PC-9 (cell line): ENCODE measurements at places on chromosomes 3 and 15. TPM values are rescaled to one million over a fixed set of nuclear protein-coding genes. Genes with fewer than 3 reads are reported as not detected.
A peak's percentile ranks its signal among the peaks of the same experiment; 100 is the strongest.

The XCR1 gene
- 0.13 and 0.18 TPM in 2 replicates for total RNA-seq

The THAP10 gene
- 4.2 and 5.5 TPM in 2 replicates for total RNA-seq

The GABRA5 gene
- total RNA-seq = not detected in 2 replicates

The IL17RB gene
- total RNA-seq = not detected in 2 replicates

DNA sequence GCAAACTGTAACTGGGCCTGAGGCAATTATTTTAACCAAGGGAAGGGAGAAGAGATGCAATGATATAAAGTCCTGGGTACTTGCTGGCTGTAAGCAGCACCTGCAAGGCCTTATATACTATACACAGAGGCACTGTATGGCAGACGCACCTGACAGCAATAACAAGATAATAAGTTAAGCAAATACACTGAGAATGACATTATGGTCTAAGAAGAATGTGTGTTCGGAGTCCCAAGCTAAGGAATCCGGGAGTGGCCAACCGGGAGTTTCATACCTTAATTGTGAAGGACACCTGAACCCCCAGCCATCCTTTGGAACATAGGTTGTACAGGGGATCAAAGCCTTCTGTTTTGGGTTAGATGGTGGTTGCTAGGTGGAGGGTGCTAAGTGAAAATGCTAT is 13.7 kb downstream of the FAM240A start:
- H3K4me3 ChIP-seq = no peak overlapping the region
- no peak overlapping the region for H3K27ac ChIP-seq
- no peaks in the 10 kb centered on the region for H3K36me3 ChIP-seq
- DNase-seq = no peak
- no peaks in the 10 kb centered on the region for H3K4me1 ChIP-seq

DNA sequence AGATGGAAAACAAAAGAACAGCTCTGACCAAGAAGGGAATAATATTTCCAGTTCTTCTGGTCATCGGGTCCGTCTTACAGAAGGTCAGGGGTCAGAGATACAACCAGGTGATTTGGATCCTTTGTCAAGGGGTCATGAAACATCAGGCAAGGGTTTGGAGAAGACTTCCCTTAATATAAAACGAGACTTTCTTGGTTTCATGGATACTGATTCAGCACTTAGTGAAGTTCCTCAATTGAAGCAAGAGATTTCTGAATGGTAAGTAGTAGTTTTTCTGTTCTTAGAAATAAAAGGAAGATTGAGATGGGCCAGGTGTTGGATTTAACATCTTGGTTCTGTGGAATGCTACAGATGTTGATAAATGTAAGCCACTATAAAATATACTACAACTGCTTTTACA is 9.5 kb downstream of the MGA start:
- H3K4me1 ChIP-seq = no peaks in the 10 kb centered on the region
- H3K36me3 ChIP-seq = peaks cover 15% of the 10 kb centered on the region
- no peak for DNase-seq
- no peak overlapping the region for H3K4me3 ChIP-seq
- no peaks in the 10 kb centered on the region for H3K27me3 ChIP-seq
- no peak overlapping the region for H3K27ac ChIP-seq

DNA sequence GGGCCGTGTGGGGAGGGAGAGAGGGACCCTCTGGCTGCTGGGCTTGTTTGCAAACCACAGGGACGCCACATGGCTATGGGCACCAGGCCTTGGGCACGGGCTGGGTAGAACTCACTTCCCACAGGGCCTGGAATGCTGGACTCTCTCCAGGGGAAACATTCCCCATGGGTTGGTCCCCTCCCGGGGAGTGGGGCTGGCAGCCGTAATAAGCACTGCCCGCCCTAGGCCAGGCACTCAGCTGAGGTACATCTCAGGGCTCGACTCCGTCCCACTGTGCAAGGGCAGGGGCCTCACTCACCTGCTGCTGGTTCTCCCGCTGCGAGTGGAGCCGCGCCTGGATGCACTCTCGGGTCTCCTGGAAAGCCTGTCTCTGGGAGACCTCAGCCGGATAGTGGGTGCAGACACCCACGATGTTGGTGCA is 96.7 kb downstream of the ADCY5 start:
- DNase-seq = no peak
- H3K27me3 ChIP-seq = no peaks in the 10 kb centered on the region
- no peak overlapping the region for H3K27ac ChIP-seq
- H3K36me3 ChIP-seq = no peaks in the 10 kb centered on the region
- no peak overlapping the region for H3K4me3 ChIP-seq

DNA sequence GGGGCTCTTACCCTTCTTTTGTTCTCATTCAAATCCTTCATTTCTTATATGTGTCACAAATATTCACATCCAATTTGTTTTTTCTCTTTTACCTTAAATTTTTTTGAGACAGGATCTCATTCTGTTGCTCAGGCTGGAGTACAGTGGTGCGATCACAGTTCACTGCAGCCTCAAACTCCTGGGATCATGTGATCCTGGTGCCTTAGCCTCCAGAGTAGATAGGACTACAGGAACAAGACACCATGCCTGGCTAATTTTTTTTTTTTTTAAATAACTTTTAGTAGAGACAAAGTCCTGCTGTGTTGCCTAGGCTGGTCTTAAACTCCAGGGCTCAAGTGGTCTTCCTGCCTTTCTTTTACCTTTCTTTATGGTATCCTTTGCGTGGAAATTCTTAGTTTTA is 66.5 kb downstream of the POLR2M start:
- no peak overlapping the region for H3K4me3 ChIP-seq
- H3K4me1 ChIP-seq = no peaks in the 10 kb centered on the region
- no peaks in the 10 kb centered on the region for H3K36me3 ChIP-seq
- H3K27me3 ChIP-seq = no peaks in the 10 kb centered on the region
- DNase-seq = no peak

- H3K4me3 ChIP-seq = no peak overlapping the region
- H3K27ac ChIP-seq = no peak overlapping the region
- no peaks in the 10 kb centered on the region for H3K27me3 ChIP-seq
- H3K36me3 ChIP-seq = no peaks in the 10 kb centered on the region
- DNase-seq = no peak
Observed at GRCh38 chr3:29892976-29893554, 612.2 kb downstream of the RBMS3 start.

DNA sequence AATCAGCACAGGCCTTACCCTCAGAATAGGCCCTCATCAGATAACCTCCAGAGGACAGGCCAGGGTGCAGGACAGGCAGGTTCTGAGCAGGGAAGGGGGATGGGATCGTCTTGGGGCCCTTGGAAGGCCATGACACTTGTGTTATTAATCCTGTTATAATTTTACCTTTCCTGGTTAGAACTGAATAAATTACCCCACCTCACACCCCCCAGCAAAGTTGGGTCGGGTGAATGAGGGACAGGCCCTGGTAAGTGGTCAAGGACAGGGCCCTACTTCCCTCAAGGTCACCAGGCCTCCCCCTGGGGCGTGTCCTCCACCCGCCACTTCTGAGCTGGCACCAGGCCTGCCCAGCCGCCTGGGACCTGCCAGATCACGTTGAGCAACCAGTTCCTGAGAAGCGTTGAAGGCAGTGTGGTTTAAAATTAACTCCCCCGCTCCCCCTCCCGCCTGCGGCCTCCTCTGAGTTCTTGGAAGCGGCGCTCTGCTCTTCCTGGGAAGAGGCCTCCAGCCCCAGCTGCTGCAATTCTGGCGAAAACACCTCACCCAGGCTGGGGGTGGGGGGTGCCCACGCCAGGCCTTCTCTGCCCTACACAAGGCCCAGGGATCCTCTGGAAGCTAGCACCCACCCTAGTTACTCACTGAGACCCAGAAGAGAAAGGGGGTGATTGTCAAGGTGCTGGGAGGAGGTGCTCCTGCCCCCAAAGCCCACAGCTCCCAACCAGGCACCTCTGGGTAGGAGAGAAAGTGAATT is 10.6 kb downstream of the CISH start:
- H3K4me3 ChIP-seq = no peak overlapping the region
- no peaks in the 10 kb centered on the region for H3K36me3 ChIP-seq
- no peaks in the 10 kb centered on the region for H3K27me3 ChIP-seq
- peak; percentile 76 for DNase-seq

GRCh38 chr3:25177041-25177440 is 251.0 kb upstream of the RARB start:
- H3K27ac ChIP-seq = no peak overlapping the region
- H3K4me3 ChIP-seq = no peak overlapping the region
- H3K27me3 ChIP-seq = no peaks in the 10 kb centered on the region

- H3K27me3 ChIP-seq = peaks cover 29% of the 10 kb centered on the region
- H3K36me3 ChIP-seq = no peaks in the 10 kb centered on the region
- 0 out of 2 replicates have a peak, but pooled peaks cover 4% of the 10 kb centered on the region for H3K4me1 ChIP-seq
- H3K4me3 ChIP-seq = peak overlapping the region; percentile 71
- H3K27ac ChIP-seq = no peak overlapping the region
Observed at GRCh38 chr15:73052653-73053397, 562 bp downstream of the NEO1 start.

GRCh38 chr3:41394896-41395295 is 195.6 kb downstream of the CTNNB1 start:
- no peaks in the 10 kb centered on the region for H3K4me1 ChIP-seq
- DNase-seq = no peak
- no peak overlapping the region for H3K27ac ChIP-seq
- H3K4me3 ChIP-seq = no peak overlapping the region
- H3K27me3 ChIP-seq = no peaks in the 10 kb centered on the region

DNA sequence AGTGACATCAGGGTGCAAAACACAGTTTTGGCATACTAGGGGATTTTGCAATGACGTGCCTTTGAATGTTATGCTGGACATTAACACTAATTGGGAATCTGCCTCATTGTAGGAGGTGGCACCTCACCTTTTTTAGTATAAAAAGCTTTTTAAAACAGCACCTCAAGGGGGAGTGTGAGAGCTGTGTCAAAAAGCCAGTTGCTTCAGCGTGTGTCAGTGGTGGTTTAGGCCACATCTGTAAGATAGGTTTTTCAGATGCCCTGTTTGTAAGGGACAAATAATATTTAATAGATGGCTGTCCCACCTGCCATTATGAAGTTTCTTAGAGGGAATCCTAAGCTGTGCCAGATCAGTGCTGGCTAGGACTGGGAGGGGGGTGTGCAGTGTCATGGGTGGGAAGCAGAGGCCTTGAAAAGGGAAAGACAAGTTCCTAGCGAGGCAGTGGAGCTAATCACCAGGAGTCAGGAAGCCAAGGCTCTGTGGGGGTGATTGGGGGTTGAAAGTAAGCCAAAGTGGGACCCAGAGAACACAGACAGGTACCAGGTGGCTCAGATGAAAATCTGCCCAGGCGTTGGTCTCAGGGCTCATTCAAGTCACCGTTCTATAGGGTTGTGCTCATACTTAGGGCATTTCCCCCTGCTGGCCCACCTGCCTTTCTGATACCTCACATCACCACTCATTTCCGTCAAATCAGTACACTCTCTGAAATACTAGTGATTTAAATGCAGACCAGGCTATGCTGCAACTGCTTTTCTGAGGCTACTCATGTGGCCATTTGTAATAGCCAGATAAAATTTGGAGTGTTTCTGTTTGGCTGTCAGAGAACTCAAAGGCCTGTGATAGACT is 120.5 kb downstream of the BBX start:
- no peak overlapping the region for H3K4me3 ChIP-seq
- H3K27me3 ChIP-seq = no peaks in the 10 kb centered on the region
- no peak overlapping the region for H3K27ac ChIP-seq
- 0 out of 2 replicates have a peak, but pooled peaks cover 7% of the 10 kb centered on the region for H3K36me3 ChIP-seq

DNA sequence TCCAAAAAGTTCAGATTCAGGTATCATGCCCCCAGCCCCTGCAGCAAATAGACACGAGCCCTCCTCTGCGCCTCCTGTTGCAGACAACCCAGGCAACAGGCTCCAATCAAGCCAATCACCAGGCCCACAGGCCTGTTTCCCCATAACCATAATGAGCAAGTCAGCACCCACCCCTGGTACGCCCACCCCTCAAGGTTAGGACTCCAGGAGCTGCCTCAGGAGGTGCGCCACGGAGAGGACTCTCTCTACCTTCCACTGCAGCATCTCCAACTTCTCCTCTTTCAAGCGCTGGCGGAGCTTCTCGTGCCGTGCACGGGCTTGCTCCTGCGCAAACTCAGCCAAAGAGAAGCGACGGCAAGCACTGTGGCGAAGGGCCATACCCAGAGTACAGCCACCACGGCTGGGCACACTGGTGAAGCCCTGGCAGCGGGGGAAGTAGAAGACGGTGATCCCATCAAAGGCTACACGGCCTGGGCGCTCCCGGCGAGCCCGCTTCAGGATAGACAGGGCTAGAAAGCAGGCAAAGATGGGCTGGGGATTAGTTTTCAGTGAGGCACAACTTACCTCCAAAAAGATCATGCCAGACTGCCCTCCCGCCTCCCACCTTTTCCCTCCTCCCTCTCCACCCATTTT is 8.5 kb downstream of the CSRNP1 start:
- H3K27ac ChIP-seq = no peak overlapping the region
- H3K4me3 ChIP-seq = no peak overlapping the region
- DNase-seq = no peak

DNA sequence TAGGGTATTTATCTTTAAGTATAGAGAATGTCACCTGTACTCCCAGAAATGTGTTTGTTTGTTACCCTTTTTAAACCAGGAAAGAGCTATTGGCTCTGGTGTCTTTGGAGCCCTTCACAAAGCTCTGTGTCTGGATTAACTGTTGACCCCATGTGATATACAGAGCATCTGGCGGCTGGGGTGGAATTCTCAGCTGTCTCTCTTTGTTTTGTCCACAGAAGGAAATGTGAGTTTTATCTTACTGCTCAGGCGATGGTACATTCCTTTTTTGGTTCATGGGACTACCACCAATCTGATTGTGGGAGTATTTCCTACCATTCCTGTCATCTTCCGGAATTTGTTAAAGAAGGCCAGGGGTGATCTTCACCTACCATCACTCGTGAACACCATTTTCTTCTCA is 120.3 kb downstream of the AKAP13 start:
- H3K4me1 ChIP-seq = no peaks in the 10 kb centered on the region
- H3K36me3 ChIP-seq = no peaks in the 10 kb centered on the region
- H3K4me3 ChIP-seq = no peak overlapping the region
- H3K27me3 ChIP-seq = no peaks in the 10 kb centered on the region
- no peak for DNase-seq
- H3K27ac ChIP-seq = no peak overlapping the region

GRCh38 chr15:38414357-38414756 is 39.6 kb upstream of the FAM98B start:
- DNase-seq = peak; percentile 46
- no peak overlapping the region for H3K27ac ChIP-seq
- no peaks in the 10 kb centered on the region; the same call in 1 of the 2 replicates for H3K27me3 ChIP-seq
- H3K4me1 ChIP-seq = no peaks in the 10 kb centered on the region

DNA sequence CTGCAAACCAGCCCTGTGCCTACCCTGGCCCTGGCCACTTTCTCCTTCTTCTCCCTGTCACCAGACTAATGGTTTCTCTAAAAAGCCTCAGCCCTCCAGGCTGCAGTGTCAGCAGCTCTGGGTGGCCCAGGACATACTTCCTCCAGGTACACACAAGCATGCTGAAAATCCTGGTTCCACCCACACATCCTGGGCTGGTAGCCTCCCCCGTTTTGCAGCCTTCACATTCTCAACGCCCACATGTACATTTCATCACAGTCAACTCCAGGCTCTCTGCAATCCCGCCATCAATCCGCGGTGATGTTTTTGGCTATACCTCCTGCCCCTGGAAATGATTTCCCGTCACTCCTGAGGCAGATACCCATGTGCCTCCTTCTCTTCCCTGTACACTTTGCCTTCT is 59.4 kb downstream of the MAGEF1 start:
- H3K27ac ChIP-seq = peak overlapping the region; percentile 62
- peaks cover 26% of the 10 kb centered on the region for H3K4me1 ChIP-seq

DNA sequence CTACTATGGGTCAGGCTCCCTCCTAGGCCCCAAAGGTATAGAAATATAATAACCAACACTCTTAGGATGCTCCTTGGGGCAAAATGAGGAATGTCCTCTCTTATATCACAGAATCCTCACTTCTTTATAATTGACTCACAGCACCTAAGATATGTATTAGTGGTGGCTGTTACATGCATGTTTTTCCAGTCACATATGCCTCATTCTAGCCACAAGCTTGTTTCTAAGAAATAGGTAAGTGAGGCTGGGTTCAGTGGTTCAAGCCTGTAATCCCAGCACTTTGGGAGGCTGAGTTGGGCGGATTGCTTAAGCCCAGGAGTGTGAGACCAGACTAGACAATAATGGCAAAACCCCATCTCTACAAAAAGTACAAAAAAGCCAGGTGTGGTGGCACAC is 57.9 kb upstream of the PSMD6 start:
- H3K27ac ChIP-seq = no peak overlapping the region
- H3K27me3 ChIP-seq = no peaks in the 10 kb centered on the region
- no peak for DNase-seq
- no peaks in the 10 kb centered on the region; the same call in 1 of the 2 replicates for H3K4me1 ChIP-seq
